ENCODE measurements at places on chromosomes 11 and 22.

DNA sequence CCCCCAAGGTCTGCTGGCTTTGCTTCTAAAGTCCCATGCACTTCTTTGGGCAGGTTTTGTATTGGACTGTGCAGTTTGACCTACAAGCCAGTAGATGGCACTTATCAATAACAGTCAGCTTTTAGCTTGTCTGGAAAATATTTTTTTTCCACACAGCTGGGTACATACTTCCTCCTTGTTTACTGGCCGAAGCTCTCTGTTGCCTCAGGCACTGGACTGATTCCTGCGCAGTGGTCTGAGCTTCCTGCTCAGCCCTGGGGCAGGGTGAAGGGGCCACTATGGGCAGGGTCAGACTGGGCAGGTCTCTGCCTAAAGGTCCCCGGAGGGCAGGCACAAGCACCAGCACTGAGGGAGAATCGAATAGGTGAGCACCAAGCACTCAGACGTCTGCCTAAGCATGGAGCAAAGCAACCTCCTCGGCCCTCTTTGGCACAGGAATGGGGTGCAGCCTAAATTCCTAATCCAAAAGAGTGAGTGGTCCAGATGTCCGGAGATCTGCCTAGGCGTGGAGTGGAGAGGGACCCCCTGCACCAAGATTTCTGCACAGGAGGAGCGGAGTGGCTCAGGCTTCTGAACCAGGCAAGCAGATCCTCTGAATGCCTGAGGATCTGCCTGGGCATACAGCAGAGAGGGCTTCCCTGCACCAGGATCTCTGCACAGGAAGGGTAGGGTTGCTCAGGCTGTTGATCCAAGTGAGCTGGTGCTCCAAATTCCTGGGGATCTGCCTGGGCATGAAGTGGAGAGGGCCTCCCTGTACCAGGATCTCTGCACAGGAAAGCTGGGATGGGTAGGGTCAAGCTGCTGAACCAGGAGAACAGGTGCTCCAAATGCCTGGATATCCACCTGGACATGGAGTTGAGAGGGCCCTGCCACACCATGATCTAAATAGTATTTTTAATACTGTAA, 105.9 kb upstream of the C11orf58 start:
- DNase-seq, result peak; percentile 19

GRCh38 chr11:70650075-70650909, 252.0 kb downstream of the CTTN start:
- DNase-seq, result peak; percentile 52

DNA sequence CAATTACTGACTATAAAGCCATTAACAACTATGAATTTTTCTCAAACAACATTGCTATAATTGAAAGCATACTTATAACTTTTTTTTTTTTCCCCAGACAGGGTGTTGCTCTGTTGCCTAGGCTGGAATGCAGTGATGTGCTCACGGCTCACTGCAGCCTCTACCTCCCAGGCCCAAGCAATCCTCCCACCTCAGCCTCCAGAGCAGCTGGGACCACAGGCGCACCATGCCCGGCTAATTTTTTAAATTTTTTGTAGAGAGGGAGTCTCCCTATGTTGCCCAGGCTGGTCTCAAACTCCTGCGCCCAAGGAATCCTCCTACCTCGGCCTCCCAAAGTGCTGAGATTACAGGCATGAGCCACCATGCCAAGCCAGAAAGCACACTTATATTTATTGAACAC, 6.1 kb upstream of the WEE1 start:
- DNase-seq, result no peak

GRCh38 chr11:37947821-37948220, 1349.8 kb upstream of the RAG2 start:
- DNase-seq, result no peak

DNA sequence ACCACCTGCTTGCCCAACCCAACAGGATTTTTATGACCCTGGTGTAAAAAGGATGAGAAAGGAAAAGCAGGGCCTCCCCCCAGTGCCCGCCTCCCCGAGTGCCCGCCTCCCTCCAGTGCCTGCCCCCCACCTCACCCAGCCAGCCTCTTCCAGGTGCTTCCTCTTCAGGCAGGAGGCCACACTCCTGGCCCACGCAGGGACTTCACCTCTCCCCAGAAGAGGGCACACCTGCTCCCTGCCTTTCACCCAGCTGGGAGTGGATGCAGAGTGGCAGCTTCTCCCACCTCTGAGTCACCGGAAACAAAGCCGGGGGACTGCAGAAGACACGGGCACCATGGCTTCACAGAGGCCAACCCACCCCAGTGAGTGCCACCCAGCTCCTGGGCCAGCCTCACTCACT, 16.1 kb downstream of the CPT1A start:
- DNase-seq, result no peak

- DNase-seq, result no peak
Observed at GRCh38 chr11:64102005-64102738, 63.7 kb downstream of the MACROD1 start.

GRCh38 chr11:85495918-85496317, 131.2 kb downstream of the DLG2 start:
- DNase-seq, result no peak

DNA sequence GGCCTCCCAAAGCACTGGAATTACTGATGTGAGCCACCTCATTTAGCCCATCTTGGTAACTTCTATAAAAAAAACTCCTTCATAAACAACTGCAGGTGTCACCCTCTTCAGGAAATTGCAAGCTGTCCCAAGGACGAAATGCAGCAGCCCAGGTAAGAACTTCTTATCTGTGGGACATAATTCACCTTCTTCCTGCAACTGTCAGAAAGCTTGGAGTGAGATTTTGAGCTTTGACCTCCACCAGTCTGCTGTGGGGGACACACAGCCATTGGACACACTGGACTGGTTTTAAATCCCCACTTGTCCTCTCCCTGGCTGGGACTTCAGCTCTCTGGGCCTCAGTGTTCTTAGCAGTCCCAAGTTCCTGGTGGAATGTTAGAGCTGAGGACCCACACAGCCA, 368.5 kb downstream of the MN1 start:
- DNase-seq, result no peak
